ENCODE measurements at places on chromosomes 3 and 15.

DNA sequence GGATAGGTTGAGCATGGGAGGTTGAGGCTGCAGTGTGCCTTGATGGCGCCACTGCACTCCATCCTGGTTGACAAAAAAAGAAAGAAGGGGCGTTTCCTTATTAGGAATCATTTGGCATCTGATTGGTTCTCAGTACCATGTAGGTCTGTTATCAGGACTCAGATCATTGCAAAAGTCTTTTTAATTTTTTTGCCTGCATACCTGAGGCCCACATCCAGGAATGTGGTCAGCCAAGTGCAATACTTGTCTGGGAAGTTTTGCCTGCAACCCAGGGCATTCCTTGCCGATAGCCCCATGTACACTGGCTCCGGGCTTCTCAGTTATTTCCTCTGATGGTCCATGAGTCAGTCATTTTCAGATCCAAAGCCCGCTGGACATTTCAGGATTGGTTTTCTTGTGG lies 50.1 kb upstream of the CRTC3 start:
- no peak overlapping the region for H3K27ac ChIP-seq
- H3K4me1 ChIP-seq = no peaks in the 10 kb centered on the region
- no peak overlapping the region for H3K4me3 ChIP-seq
- no peak for DNase-seq
- peaks cover 32% of the 10 kb centered on the region for H3K36me3 ChIP-seq

GRCh38 chr3:184748219-184749135 lies 36.6 kb upstream of the MAGEF1 start:
- peaks cover 5% of the 10 kb centered on the region for H3K4me1 ChIP-seq
- H3K4me3 ChIP-seq = no peak overlapping the region
- H3K27me3 ChIP-seq = no peaks in the 10 kb centered on the region
- H3K27ac ChIP-seq = peak overlapping the region; percentile 60

GRCh38 chr3:175749981-175750380 lies 890.8 kb downstream of the NAALADL2 start:
- DNase-seq = no peak
- no peak overlapping the region for H3K4me3 ChIP-seq

- no peaks in the 10 kb centered on the region for H3K27me3 ChIP-seq
Observed at GRCh38 chr3:105516972-105517371, 150.3 kb downstream of the ALCAM start.

DNA sequence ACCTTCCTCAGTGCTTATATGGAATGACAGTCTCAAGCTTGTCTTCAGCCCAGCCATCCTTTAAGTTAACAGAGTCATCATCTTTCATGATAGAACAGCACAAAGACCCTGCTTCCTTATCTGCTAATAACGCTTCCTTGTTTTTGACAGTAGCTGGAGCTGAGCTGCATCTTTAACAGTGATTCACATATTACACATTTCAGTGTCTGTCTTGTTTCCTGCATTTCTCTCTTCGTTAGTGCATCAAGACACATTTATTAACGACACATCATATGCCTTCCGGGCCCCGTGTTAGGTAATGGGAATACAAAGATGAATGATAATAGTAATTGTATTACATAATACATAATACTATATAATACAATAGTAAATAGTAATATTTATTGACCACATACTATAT lies 30.2 kb upstream of the GREM1 start:
- no peak overlapping the region for H3K4me3 ChIP-seq
- no peaks in the 10 kb centered on the region for H3K4me1 ChIP-seq
- H3K27me3 ChIP-seq = no peaks in the 10 kb centered on the region
- H3K36me3 ChIP-seq = no peaks in the 10 kb centered on the region
- DNase-seq = no peak

- DNase-seq = no peak
- H3K27me3 ChIP-seq = no peaks in the 10 kb centered on the region
- no peaks in the 10 kb centered on the region for H3K36me3 ChIP-seq
- peaks cover 12% of the 10 kb centered on the region for H3K4me1 ChIP-seq
Observed at GRCh38 chr15:41965441-41966413, 6.6 kb downstream of the EHD4 start.

DNA sequence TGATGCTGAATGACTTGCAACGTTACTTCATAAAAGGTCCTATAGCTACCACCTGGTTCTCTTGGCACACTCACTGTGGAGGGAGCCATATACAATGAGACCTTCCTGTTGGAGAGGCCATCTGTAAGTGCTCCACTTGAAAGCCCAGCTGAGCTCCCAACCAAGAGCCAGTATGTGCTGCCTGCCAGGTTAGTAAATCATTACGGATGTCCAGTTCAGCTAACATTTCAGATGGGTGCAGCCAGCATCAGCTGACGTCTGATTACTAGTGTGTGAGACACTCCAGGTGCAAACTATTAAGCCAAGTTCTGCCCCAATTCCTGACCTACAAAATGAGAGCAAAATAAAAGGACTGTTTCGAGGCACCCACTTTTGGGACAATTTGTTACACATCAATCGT lies 274.4 kb upstream of the ROBO2 start:
- no peaks in the 10 kb centered on the region for H3K27me3 ChIP-seq
- no peak overlapping the region for H3K4me3 ChIP-seq
- no peaks in the 10 kb centered on the region for H3K4me1 ChIP-seq
- no peak for DNase-seq
- H3K27ac ChIP-seq = no peak overlapping the region
